SK-N-SH treated with all-trans-retinoic acid at 6 μM for 48 hours (cell line): ENCODE measurements at places on chromosomes 11 and 22.

DNA sequence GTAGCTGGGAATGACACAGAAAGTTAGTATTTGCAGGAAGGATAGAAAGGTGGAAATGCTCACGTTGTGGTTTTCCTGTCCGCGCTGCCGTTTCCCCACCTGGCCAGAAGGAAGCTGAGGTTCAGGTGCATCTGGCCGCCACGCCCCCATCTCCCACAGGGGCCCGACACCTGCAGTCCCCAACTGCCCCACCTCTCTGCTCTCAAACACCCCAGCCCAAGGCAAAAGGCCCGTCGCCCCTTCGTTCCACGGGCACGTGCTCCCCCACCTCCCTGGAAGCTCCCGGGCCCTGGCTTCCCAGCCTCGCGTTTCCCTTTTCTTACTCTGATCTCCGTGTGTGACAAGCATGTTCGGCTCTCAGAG is 985.1 kb downstream of the BRD1 start:
- no peak for ATAC-seq

DNA sequence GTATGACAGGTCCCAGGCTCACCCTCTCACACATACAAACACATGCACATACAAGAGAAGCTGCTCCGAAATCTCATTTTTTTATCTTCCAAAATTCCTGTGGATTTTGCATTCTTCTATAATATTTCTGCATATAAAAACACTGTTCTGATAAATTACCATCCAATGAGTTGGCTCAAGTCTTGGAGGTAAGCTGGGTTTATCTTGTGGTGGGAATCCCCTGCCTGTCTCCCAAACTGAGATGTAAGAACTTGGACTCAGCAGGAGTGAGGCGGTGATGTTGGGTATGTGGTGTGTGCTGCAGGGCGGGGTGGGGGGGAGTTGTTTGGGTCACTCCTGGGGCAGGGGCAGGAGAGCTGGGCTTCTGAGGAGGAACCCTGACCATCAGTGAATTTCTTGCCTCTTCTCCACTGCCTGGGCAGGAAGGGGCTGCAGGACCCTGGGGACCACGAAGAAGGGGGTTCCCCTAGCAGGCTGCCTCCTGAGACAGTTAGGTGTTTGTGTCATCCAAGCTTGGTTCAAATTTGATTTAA is 6.8 kb upstream of the P2RY6 start:
- no peak for ATAC-seq

GRCh38 chr11:94747601-94748041 is 20.5 kb upstream of the AMOTL1 start:
- ATAC-seq = no peak

GRCh38 chr11:126782810-126783209 is 217.8 kb downstream of the KIRREL3 start:
- no peak for ATAC-seq

DNA sequence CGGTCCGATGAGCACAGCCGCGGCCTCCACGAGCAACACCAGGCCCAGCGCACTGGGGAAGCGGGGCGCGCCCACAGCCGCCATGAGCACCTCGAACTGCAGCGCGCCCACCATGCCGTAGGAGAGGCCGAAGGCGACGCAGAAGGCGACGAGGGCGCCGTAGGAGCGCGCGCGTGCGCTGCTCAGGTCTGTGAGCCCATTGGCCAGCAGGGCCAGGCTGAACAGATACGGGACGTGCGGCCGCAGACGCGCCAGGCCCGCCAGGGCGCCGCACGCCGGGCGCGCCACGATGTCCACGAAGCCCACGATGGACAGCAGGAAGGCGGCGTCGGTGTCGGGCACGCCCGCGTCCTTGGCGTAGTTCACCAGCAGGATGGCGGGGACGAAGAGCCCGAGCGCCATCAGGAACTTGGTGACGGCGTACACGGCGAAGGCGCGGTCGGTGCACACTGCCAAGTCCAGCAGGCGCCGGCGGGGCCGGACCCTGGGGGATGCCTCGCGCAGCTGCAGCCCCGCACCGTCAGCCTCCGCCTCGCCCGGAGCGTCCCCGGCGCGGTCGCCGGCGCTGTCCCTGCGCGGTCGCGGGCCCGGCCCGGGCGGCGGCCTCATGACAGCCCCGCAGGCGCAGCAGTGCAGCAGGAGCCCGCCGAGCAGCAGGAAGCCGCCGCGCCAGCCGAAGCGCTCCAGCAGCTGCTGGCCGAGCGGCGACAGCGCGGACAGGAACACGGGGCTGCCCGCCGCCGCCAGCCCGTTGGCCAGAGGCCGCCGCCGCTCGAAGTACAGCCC is 2.9 kb downstream of the SLC16A8 start:
- ATAC-seq = peak; percentile 28; the same call in 2 of the 3 replicates

- 0 out of 3 replicates have a peak, but pooled peaks have one; percentile 39 for ATAC-seq
Measured at GRCh38 chr22:42604403-42604802, 10.3 kb downstream of the POLDIP3 start.

- no peak for ATAC-seq
Measured at GRCh38 chr11:6746086-6746618, 25.6 kb downstream of the OR2AG2 start.

- no peak; the same call in 2 of the 3 replicates for ATAC-seq
Measured at GRCh38 chr11:66172146-66172545, 96.3 kb upstream of the RAB1B start.

GRCh38 chr22:35629406-35630216 is 12.5 kb upstream of the MB start:
- ATAC-seq = peak; percentile 78

DNA sequence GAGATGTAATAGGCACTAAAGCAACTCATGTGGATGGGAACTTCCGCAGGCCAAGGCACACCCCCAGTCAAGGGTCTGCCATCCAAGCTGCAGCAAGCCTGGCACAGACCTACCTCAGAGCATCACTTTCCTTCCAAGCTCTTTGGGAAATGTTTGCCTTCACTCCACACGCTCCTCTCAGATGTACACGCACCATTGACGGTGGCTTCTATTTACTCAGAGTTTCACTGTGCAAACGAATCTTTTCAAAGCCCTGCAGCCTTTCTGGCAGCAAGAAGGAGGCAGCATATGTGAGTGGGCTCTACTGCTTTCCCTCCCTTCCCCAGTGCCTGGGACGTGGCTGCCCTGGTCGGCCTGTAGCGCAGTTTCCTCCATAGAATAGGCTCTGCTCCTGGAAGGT is 60.9 kb upstream of the USP47 start:
- no peak for ATAC-seq

DNA sequence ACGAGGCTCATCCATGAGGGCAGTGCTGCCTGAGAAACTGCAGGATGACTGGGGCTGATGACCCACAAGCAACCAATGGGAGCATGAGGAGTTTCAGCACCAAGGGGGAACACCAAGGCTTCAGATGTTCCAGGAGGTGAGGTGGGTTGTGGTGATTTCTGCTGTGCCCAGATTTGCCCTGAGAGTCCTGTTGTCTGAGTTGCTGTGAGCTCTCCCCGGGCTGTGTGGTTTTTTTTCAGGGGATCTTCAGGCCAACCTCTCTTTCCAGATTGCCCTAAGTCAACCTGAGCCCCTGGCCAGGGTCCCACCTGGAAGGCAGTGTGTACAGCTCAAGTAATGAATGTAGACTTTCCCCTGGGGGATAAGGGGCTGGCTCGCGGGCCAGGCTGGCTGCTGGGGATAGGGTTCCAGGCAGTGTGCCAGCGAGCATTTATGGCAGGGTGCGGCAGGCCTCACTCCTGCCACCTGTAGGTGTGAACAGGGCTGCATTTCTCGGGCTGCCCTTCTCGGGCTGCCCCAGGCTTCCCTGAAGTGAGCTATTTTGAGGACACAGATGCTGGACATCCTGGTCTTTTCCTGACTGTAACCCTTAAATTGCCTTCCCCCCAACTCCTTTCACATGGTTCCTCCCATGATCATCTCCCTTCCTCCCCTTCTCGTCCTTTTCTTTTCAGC is 9.8 kb downstream of the SLC22A6 start:
- peak; percentile 82 for ATAC-seq

DNA sequence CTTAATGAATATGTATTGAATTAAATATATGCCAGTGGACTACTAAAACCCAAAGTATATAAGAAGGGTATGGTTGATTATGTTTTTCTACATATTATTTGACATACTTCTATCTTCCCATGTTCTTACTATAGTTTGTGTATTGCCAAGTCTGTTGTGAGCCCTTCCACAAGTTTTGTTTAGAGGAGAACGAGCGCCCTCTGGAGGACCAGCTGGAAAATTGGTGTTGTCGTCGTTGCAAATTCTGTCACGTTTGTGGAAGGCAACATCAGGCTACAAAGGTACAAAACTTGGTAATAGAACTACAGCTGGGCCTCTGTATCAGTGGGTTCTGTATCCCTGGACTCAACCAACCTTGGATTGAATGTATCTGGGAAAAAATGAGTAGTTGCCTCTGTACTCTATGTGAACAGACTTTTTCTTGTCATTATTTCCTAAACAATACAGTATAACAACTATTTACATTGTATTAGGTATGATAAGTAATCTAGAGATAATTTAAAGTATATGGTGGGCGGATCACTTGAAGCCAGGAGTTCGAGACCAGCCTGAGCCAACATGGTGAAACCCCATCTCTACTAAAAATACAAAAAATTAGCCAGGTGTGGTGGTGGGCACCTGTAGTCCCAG is 38.7 kb upstream of the TTC36 start:
- peak; percentile 80 for ATAC-seq

- ATAC-seq = no peak
Measured at GRCh38 chr22:44224166-44224565, 43.4 kb downstream of the PARVG start.

DNA sequence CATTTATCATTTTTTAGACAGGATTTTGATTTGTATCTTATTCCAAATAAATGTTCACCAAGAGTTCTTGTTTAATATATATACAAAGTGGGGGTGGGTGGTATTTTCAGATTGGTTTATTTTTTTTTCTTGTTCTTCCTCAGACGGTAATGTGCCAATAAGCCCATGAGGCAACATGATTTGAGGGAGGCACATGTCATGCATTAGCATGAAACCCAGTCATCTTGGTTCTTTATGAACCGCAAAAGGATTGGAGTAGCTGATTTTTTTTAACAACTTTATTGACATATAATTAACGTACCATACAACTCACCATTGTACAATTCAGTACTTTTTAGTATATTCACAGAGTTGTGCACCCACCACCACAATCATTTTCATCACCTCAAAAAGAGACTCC is 2.7 kb downstream of the BCL2L13 start:
- ATAC-seq = no peak

GRCh38 chr22:19533857-19534256 is 9.6 kb upstream of the CLDN5 start:
- no peak for ATAC-seq

GRCh38 chr11:120878781-120879180 is 145.1 kb upstream of the TBCEL start:
- no peak for ATAC-seq

GRCh38 chr11:75090671-75091177 is 6.0 kb downstream of the OR2AT4 start:
- ATAC-seq = no peak

GRCh38 chr22:42353883-42354727 is 78.1 kb downstream of the NFAM1 start:
- peak; percentile 84 for ATAC-seq

DNA sequence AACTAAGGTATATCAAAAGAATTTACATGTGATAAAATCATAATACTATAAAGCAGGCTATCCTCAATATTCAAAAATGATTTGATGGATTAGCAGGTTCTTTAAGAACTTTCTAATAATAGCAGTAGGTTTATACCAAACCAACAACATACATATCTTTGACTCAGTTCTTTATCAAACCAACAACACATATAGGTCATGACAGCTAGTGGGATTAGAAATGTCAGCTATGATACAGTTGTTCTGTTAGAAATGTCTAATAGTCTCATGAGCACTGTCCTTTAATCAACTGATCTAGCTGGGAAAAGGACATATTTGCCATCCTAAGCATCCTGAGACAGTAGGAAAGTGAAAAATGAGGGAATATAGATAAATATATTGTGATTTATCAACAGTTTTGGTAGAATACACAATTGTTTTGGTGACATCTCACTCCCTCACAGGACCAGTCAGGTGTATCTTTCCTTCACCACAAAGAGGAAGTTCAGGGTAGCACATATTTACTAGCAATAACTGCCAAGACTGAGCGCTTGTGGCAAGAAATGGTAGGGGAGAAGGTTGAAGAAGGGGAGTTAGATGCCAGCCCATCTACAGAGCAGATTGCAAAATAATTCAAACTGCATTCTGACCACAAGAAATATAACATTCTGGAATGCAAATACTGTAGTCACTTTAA is 90.8 kb upstream of the APOA1 start:
- ATAC-seq = no peak; the same call in 2 of the 3 replicates

GRCh38 chr11:79226126-79226525 is 214.7 kb downstream of the TENM4 start:
- no peak for ATAC-seq

GRCh38 chr11:105137286-105137685 is 2.3 kb downstream of the CARD18 start:
- ATAC-seq = no peak

DNA sequence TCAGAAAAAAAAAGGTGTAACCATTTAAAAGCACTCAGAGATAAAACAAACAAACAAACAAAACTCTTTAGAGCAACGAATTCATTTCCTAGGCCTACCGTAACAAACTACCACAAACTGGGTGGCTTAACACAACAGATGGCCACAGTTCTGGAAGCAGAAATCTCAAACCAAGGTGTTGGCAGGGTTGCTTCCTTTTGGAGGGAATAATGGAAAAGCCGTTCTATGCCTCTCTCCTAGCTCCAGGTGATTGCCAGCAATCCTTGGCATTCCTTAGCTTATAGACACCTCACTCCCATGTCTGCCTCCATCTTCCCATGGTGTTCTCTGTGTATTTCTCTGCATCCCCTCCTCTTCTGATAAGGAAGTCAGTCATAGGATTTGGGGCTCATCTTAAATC is 200.4 kb downstream of the RAB38 start:
- no peak for ATAC-seq

GRCh38 chr22:22820626-22821025 is 67.0 kb upstream of the IGLL5 start:
- no peak for ATAC-seq

DNA sequence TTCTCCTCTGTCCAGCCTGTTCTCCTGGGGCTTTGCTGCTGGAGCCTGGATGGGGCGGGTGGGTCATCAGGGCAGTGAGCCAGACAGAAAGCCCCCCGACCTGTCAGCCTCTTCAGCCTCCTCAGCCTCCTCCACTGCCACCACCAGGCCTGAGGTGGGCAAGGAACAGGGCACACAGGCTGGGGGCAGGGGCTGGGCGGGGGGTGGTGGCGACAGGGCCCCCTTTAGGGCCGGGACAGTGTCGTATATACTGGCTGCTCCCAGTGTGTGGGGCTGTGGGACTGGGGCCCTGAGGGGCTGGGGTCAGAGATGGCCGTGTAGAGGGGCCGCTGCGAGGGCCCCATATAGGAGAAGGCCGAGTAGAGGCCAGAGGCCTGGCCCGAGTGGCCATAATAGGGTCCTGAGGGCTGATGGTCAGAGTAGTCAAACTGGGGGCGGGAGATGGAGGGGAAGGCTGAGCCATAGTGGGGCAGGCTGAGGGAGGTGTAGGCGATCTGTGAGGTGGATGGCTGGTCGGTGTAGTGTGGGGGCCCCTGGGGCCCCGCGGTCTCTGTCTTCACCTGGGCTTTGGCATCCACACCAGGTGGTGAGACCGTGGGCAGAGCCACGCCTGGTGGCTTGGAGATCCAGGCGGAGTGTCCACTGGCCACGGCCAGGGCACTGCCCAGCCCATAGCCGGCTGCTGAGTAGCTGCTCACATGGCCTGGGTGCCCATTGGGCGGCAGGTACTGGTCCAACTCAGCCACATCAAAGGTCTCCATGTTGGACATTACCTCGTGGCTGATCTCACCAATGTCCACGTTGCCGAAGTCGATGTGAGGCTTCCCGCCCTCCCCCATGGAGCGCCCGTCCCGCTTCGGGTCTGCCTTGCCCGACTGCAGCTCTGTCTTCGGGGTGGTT is 10.8 kb downstream of the SOX10 start:
- no peak for ATAC-seq
